Naive B cell (primary cell): ENCODE measurements at places on chromosomes 16 and 17.
A peak's percentile ranks its signal among the peaks of the same experiment; 100 is the strongest.

- no peaks in the 10 kb centered on the region for H3K4me1 ChIP-seq
- no peak overlapping the region for H3K4me3 ChIP-seq
- no peaks in the 10 kb centered on the region for H3K27me3 ChIP-seq
- no peaks in the 10 kb centered on the region for H3K36me3 ChIP-seq
- DNase-seq: no peak
Observed at GRCh38 chr16:7746941-7747340, 414.3 kb downstream of the RBFOX1 start.

DNA sequence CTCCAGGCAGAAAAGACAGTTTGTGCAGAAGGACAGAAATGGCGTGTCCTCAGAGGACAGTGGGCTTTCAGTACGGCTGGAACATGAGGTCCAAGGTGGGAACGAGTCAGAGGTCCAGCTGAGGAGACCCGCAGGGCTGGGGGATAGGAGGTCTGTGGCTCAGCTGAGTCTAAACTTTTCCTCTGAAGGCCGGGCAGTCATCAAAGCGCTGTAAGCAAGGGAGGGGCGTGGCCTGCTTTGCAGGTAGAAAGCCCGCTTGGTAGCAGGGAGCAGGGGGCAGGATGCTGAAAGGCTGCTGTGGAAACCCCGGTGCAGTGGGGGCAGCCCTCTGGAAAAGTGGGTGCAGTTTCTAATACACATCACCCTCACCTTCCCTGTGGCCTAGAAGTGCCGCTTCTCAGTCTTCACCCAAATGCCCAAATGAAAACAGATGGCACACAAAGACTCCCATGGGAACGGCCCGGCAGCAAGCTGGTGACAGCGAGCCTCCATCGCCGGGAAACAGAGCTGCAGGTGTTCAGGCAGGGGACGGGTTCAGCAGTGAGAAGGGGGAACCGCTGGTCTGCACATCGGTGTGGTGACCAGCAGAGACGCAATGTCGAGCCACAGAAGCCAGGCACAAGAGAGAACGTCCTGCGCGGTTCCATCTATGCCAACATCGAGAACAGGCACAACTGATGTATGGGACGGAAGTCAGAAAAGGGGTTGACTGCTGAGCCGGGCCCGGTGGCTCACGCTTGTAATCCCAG, 12.2 kb upstream of the OSGIN1 start:
- peaks cover 9% of the 10 kb centered on the region for H3K36me3 ChIP-seq
- H3K27me3 ChIP-seq: no peaks in the 10 kb centered on the region
- no peak overlapping the region for H3K4me3 ChIP-seq
- no peak overlapping the region for H3K27ac ChIP-seq

GRCh38 chr16:1823821-1824220, 2.8 kb downstream of the HAGH start:
- H3K27me3 ChIP-seq: no peaks in the 10 kb centered on the region
- H3K4me3 ChIP-seq: no peak overlapping the region
- H3K36me3 ChIP-seq: no peaks in the 10 kb centered on the region
- H3K4me1 ChIP-seq: peaks cover 35% of the 10 kb centered on the region

- no peaks in the 10 kb centered on the region for H3K27me3 ChIP-seq
- DNase-seq: peak; percentile 95
- H3K27ac ChIP-seq: peak within 1 kb of the TSS; percentile 100
- H3K36me3 ChIP-seq: peaks cover 7% of the 10 kb centered on the region
- peak within 1 kb of the TSS; percentile 98 for H3K4me3 ChIP-seq
Observed at GRCh38 chr16:27401768-27402568, at the start of gene IL21R. Gene IL21R, plus strand, starts transcription at chr16:27402174. Its CDS starts 27,898 bp downstream, at chr16:27430072.

DNA sequence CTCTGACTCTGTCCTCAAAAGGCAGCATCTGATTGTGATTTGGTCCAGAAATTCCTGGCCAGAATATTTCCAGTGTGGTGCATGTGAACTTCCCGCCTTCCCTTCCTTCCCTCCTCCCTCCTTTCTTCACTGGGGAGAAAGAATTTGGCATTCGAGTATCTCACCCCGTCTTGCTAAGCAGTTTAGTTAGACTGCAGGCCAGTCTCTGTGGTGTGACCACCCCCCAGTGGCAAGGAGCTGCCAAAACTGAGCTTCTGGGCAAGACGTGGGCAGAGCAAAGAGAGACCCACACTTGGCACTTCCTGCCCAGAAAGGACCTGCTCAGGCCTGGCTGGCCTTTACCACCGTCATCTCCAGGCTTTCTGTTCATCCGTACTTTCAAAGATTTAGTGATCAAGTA, 36.4 kb downstream of the SNX20 start:
- H3K4me3 ChIP-seq: no peak overlapping the region
- peaks cover 3% of the 10 kb centered on the region for H3K27me3 ChIP-seq
- H3K36me3 ChIP-seq: no peaks in the 10 kb centered on the region
- no peak overlapping the region for H3K27ac ChIP-seq
- peak; percentile 35 for DNase-seq

- no peak for DNase-seq
- H3K27me3 ChIP-seq: no peaks in the 10 kb centered on the region
- no peak overlapping the region for H3K27ac ChIP-seq
- H3K4me3 ChIP-seq: no peak overlapping the region
- peaks cover 8% of the 10 kb centered on the region for H3K36me3 ChIP-seq
Observed at GRCh38 chr17:78401246-78401645, 22.8 kb downstream of the PGS1 start.

GRCh38 chr17:39709319-39709997, 9.6 kb downstream of the ERBB2 start:
- H3K27ac ChIP-seq: no peak overlapping the region
- peaks cover 16% of the 10 kb centered on the region for H3K4me1 ChIP-seq
- no peaks in the 10 kb centered on the region for H3K27me3 ChIP-seq
- DNase-seq: no peak
- no peaks in the 10 kb centered on the region for H3K36me3 ChIP-seq

DNA sequence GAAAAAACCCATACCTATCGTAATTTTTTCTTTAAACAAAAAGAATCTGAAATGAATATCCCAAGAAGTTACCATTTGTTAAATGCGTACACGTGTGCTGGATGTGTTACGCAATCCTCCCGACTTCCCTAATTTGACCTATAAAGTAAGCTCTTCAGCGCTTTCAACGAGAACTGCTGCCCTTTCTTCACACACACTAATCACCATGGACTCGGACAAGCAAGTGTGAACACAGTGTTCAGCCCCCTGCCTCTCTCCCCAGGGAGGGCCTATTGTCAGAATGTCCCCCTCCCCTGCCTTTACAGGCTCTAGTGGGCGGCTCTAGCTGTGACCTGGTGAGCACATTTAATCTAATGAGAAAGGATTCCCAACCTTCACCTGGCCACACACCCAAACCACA, 216.1 kb downstream of the CEP112 start:
- no peak overlapping the region for H3K4me3 ChIP-seq
- no peaks in the 10 kb centered on the region for H3K36me3 ChIP-seq
- H3K27me3 ChIP-seq: peaks cover 15% of the 10 kb centered on the region
- DNase-seq: no peak
- no peaks in the 10 kb centered on the region for H3K4me1 ChIP-seq
- H3K27ac ChIP-seq: no peak overlapping the region

GRCh38 chr16:89123831-89124100, 30.1 kb downstream of the ACSF3 start:
- H3K27ac ChIP-seq: no peak overlapping the region
- H3K4me3 ChIP-seq: no peak overlapping the region
- H3K4me1 ChIP-seq: peaks cover 6% of the 10 kb centered on the region
- H3K27me3 ChIP-seq: no peaks in the 10 kb centered on the region

- no peaks in the 10 kb centered on the region for H3K36me3 ChIP-seq
- no peak for DNase-seq
- peaks cover 27% of the 10 kb centered on the region for H3K4me1 ChIP-seq
- no peak overlapping the region for H3K4me3 ChIP-seq
- no peaks in the 10 kb centered on the region for H3K27me3 ChIP-seq
Observed at GRCh38 chr17:82039695-82040299, 2.3 kb upstream of the DCXR start.

- H3K4me1 ChIP-seq: no peaks in the 10 kb centered on the region
- no peak overlapping the region for H3K27ac ChIP-seq
- H3K36me3 ChIP-seq: no peaks in the 10 kb centered on the region
- H3K4me3 ChIP-seq: no peak overlapping the region
Observed at GRCh38 chr17:10183931-10184930, 14.2 kb downstream of the GAS7 start.

DNA sequence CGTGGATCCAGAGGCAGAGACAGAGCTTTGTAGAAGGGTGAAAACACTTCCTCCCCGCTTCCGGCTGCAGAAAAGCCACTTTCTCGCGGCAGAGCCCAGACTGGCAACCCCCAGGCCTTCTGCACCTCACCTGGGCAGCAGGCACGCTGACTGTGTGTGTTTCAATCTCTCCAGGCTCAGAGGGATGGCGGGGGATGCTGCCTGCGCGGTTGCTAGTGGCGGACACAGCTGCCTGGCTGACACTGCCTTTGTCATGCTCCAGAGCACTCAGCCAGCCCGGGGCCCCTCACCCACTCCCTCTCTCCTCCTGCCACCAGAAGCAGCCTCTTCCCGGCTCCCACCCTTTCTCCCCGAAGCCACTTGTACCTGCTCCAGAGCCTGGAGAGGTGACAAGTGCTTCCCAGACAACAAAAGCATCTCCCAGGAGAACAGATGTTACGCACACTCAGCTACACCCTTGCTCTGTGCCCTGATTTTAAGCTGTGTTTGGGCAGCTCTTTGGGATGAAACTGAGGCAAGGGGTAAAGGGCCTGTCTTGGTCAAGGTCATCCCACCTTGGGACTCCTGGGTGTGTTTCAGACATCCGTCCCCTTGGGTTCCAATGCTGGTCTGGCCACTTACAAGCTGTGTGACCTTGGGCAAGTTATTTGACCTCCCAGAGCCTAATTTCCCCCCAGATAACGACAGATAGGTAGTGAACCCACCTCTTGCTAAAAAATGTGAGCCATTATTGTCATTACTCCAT, 9.2 kb upstream of the GLIS2 start:
- H3K27ac ChIP-seq: peak overlapping the region; percentile 99
- H3K27me3 ChIP-seq: no peaks in the 10 kb centered on the region
- peaks cover 42% of the 10 kb centered on the region for H3K4me1 ChIP-seq
- H3K4me3 ChIP-seq: peak overlapping the region; percentile 94
- peak; percentile 36 for DNase-seq

- peaks cover 73% of the 10 kb centered on the region for H3K4me1 ChIP-seq
- H3K4me3 ChIP-seq: no peak overlapping the region
- no peaks in the 10 kb centered on the region for H3K27me3 ChIP-seq
- DNase-seq: no peak
- no peak overlapping the region for H3K27ac ChIP-seq
Observed at GRCh38 chr17:40337351-40337750, 27.2 kb downstream of the GJD3 start.

- no peak overlapping the region for H3K27ac ChIP-seq
- no peak overlapping the region for H3K4me3 ChIP-seq
Observed at GRCh38 chr17:77510133-77510796, 369.5 kb downstream of the SEC14L1 start.

GRCh38 chr17:75013092-75013559, 656 bp downstream of the MRPL58 start:
- peak overlapping the region; percentile 92 for H3K27ac ChIP-seq
- peaks cover 32% of the 10 kb centered on the region for H3K4me1 ChIP-seq
- no peaks in the 10 kb centered on the region for H3K27me3 ChIP-seq
- H3K4me3 ChIP-seq: peak overlapping the region; percentile 96
- DNase-seq: no peak
- H3K36me3 ChIP-seq: peaks cover 10% of the 10 kb centered on the region

DNA sequence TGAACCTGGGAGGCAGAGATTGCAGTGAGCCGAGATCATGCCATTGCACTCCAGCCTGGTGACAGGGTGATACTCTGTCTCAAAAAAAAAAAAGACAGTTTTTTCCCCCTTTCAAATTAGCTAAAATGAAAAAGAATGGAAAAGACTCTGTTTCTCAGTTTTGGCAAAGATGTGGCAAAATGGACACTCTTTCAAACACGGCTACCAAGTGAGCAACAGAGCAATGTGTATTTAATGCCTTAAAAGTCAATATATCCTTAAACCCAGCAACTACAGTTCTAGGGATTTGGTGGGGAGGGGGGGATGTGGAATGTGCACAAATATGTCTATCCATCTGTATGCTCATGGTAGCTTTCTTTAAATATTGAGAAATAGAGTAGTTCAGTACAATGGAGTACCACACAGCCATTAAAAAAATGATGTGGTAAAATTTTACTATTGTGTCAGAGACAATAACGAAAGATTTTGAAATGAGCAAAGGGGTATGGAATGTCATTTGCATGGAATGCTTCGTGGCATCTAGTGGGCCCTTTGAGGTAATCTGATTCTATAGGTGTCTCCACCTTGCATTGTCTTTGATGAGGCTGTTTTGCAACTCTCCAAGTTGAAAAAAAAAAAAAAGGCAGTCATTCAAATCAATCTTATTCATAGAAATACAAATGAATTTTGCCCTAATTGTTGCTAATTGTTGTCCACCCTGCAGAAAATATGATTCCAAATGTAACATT, 108.1 kb downstream of the AXIN2 start:
- no peak for DNase-seq
- H3K4me1 ChIP-seq: no peaks in the 10 kb centered on the region
- peaks cover 8% of the 10 kb centered on the region for H3K36me3 ChIP-seq
- no peak overlapping the region for H3K4me3 ChIP-seq
- H3K27me3 ChIP-seq: peaks cover 22% of the 10 kb centered on the region
- no peak overlapping the region for H3K27ac ChIP-seq

DNA sequence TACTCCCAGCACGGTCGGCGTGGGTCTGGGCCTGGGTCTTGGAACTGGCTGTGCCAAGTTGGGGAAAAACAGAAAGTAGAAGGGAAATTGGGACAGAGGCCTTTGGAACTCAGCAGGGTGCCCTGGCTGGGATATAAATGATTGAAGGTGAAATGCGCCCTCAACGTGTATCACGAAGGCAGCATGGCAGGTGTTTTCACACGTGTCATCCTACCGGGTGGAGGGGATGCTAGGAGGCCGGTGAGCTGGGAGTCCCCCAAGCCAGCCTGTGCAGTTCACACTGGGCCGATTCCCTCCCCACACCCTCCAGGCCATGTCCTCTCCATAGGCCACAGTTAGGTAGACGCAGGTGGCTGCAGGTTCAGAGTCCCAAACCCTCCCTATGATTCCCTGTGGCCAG, 6.0 kb downstream of the TNFAIP1 start:
- no peak for DNase-seq
- H3K27me3 ChIP-seq: no peaks in the 10 kb centered on the region
- no peak overlapping the region for H3K4me3 ChIP-seq
- no peaks in the 10 kb centered on the region for H3K36me3 ChIP-seq
- peaks cover 16% of the 10 kb centered on the region for H3K4me1 ChIP-seq
- H3K27ac ChIP-seq: no peak overlapping the region

DNA sequence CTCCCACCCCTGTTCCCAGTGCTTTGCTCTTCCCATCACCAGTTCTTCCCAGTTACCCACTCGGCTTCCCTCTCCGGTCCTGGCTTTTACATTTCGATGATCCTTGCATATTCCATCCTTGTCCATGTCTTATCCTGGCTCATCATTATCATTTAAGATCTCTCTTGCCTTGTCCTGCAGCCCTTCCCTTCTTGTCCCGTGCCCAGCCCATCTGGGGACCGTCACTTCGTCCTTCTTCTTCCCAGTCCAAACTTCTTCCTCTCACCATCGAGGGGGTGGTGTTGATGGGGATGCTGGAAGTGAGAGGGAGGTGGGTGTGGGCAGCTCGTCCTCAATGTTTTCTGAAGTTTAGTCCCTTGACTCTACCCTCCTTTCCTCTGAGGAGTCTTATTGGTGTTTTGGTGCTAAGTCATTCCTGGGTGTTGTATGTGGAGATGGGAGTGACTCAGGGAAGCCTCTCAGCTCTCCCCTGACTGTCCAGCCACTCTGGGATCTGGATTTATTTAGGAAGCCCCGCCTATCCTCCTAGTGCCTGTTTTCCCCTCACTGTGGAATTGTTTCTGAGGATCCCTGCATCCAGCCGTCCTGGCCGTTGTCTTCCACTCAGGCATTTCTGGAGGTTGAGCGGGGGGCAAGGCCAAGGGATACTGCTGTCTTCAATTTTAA, 975 bp downstream of the SNX29 start:
- H3K4me1 ChIP-seq: peaks cover 72% of the 10 kb centered on the region
- no peak for DNase-seq
- peaks cover 20% of the 10 kb centered on the region for H3K36me3 ChIP-seq
- peak overlapping the region; percentile 99 for H3K4me3 ChIP-seq

GRCh38 chr17:39722965-39723848, 7.1 kb downstream of the MIEN1 start:
- no peak for DNase-seq
- no peak overlapping the region for H3K4me3 ChIP-seq
- H3K27me3 ChIP-seq: no peaks in the 10 kb centered on the region
- H3K36me3 ChIP-seq: peaks cover 1% of the 10 kb centered on the region
